Activated CD4-positive, alpha-beta T cell treated with anti-CD3 and anti-CD28 coated beads for 4 hours (primary cell): ENCODE measurements at places on chromosomes 2 and 18.
A peak's percentile ranks its signal among the peaks of the same experiment; 100 is the strongest.

GRCh38 chr2:136666-137065 lies 90.4 kb upstream of the FAM110C start:
- DNase-seq = no peak

DNA sequence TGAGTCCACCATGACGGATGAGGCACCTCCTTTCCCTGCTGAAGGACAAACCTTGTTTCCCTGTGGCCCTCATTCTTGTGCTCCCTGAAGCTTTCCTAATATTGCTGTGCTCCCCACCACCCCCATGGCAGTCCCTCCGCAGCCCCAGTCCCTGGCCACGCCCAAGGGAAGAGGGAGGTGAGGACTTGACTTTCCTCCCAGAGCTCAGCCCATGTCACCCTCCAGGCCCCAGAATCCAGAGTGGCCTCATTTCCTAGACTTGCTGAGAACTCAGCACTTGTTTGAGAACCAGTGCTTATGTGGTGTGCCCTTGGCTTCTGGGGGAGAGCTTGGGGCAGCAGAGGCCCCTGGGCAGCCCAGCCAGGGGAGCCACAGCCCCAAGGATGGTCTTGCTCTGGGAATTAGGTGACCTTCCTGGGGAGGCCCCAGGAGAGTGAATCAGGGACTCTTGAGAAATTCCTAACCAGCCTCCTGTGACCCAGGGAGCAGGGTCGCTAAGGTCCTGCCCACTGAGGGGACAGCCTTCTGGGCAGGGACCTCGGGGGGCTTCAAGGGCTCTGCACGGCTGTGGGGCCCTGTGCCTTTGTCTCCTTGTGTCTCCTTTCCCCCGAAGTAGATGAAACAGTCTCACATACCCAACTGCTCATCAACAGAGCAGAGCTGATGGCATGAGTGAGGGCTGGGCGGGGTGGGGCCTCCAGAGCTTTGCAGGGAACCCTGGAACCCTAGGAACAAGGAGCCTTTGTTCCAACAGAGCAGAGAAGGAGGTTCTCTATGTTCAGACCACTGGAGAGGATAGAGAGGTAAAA lies 27.9 kb downstream of the PSD4 start:
- DNase-seq = no peak

GRCh38 chr2:222521099-222521498 lies 96.8 kb downstream of the SGPP2 start:
- DNase-seq = no peak

DNA sequence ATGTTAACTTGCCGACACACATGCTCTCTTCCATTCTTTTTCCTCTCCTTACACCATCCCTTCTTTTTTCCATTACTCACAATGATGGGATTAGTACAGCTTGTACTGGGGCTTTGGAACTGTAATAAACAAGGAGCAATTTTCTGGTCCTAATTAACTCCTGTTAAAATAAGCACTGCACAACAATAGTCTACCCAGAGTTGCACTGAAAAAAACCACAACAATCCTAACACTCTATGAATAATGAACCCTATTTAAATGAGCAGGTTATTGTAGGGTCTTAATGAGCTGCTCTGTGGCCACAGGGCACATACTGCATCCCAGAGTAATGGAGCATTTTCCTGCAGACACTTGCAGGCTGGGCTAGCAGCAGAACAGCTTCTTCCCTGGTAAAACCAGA lies 380.3 kb downstream of the NRXN1 start:
- no peak for DNase-seq

GRCh38 chr2:54212456-54212855 lies 43.6 kb downstream of the TSPYL6 start:
- no peak for DNase-seq

DNA sequence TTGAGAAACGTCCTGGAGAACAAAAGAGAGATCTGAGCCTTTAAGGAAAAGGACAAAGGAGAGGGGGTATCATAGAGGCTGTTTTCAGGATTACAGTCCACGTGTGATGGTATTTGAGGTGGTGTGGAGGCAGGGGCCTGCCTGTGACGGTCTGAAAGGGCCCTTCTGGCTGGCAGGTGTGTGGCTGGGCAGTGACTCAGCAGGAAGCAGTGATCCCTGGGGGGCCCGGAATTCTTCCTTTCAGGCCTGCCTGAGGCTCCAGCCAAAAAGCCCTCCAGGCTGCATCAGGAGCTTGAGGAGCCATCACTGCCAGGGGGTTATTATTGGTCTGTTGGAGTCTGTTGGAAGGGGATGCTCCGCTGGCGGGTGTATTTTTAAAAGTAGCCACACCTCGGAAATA lies 97.2 kb upstream of the TMEM18 start:
- no peak for DNase-seq

DNA sequence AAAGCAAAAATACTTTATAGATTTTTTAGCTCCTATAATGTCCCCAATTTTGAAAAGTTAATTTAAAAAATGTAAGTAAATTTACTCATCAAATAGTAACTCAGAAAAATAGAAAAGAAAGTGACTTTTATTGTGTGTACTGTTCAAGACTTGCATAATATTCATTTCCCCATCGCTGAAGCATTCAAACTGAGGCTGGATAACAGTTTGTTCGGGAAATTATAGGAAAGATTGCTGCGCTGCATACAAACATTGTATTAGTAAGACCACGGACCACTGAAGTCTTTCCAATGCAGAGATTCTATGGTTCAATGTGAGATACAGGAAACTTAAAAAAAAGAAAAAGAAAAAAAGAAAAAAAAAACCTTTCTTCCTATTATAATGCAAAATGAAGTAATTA lies 10.4 kb downstream of the STK17B start:
- no peak for DNase-seq

DNA sequence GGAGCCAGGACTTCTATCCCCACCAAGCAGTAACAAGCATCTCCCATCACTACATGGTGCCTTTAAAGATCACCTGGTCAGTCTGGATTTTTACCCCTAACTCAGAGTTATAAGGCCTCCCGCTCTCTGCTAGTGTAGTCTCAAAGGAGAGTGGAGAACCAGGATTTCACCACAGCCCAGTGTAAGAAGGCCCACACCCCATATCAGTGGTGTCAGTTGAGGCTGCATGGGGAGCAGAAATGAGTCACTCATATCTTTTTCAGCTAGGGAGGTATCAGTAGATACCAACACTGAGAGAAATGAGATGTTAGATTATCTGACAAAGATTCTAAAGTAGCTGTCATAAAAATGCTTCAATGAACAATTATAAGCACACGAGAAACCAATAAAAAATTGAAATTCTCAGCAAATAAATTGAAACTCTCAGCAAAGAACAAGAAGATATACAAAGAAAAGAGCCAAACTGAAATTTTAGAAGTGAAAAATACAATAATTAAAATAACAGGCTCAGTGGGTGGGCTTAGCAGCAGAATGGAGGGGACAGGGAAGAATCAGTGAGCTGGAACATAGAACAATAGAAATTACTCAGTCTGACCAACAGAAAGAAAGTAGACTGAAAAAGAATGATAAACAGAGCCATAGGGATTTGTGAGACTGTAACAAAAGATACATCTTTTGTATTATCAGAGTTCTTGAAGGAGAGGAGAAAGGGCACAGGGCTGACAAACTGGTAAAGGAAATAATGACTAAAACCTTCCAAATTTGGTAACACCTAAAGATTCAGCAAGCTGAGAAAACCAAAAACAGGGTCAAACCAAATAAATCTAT lies 257.7 kb downstream of the ANAPC1 start:
- DNase-seq = no peak

DNA sequence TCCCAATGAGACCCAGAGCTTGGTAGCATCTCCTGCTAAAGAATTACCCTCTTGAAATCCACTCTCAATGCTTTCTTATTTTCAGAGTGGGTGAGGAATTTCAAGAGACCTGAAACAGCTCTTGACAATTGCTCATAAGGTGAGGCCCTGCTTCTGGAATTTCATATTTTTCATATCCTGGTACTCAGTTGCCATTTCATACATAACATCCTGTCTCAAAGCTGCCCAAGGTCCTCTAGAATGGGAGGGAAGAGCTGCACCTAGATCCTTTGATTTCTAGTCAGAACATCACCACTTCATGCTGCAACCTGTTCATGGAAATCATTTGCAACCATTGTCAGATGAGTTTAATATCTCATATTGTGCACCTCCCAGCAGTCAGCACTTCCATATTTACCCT lies 404.8 kb upstream of the GALNT5 start:
- no peak for DNase-seq

GRCh38 chr2:12284487-12284886 lies 432.2 kb upstream of the TRIB2 start:
- DNase-seq = no peak

GRCh38 chr2:1104364-1104763 lies 153.7 kb downstream of the SNTG2 start:
- DNase-seq = no peak

DNA sequence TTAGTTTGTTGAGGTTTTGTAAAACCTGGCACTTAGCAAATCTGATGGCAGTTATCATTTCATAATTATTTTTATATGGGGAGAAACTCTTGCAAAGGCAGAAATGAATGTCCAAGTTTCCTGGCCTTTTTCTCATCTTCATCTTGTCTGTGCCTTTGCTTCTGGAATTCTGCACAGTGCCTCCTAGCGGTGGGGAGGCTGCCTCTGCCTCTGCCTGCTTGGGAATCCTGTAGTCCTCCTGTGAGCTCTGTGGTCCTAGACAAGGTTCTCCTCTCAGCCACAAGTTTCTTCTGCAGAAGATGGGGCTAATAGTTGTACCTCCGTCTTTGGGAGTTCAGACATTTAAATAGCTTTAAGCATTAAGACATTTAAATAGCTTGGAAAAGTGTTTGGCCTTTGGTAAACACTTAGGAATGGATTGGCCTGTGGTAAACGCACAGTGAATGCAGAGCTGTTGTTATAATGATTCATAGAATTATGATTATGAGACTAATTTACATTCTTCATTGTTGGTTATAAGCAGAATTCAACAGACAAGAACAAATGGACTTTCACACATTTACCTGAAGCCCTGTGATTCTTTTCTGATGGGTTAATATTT lies 101.2 kb downstream of the ZNF236 start:
- no peak for DNase-seq

- no peak for DNase-seq
These were observed 114.5 kb upstream of the ALPP start for GRCh38 chr2:232264081-232264480.

GRCh38 chr2:15776629-15776919 lies 163.8 kb upstream of the MYCN start:
- DNase-seq = no peak

DNA sequence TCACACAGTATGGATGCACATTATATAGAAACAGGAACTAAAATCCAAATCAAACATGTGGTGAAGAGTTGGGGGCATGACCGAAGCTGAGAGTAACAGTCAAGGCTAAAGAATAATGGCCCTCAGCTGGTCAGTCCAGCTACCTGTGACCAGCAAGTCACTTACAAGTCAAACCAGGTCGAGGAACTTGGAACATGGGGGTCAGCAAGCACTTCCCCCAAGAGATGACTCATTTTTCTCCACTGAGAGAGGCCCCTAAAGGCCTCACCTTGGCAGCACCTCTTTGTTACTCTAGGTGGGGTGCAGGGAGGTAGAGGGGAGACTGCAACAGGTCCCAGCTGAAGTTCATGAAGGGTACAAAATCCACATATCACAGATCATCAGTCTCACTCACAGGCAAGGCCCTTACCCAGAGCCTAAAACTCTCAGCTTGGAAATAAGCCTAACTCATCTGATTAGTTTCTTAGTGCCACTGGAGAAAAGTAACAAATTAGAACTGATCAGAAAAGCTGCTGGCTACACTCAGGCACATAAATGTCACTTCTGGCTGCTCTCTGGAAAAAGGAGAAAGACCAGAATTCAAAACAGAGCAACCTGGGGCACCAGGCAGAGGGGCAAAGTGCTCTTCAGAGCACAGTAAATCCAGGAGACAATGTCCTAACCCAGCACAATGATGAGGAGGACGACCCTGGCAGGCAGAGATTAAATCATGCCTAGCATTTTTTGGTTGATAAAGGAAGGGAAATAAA lies 4.0 kb downstream of the SDC1 start:
- DNase-seq = no peak

- no peak for DNase-seq
These were observed 38.4 kb downstream of the PAX8 start for GRCh38 chr2:113240150-113240914.

DNA sequence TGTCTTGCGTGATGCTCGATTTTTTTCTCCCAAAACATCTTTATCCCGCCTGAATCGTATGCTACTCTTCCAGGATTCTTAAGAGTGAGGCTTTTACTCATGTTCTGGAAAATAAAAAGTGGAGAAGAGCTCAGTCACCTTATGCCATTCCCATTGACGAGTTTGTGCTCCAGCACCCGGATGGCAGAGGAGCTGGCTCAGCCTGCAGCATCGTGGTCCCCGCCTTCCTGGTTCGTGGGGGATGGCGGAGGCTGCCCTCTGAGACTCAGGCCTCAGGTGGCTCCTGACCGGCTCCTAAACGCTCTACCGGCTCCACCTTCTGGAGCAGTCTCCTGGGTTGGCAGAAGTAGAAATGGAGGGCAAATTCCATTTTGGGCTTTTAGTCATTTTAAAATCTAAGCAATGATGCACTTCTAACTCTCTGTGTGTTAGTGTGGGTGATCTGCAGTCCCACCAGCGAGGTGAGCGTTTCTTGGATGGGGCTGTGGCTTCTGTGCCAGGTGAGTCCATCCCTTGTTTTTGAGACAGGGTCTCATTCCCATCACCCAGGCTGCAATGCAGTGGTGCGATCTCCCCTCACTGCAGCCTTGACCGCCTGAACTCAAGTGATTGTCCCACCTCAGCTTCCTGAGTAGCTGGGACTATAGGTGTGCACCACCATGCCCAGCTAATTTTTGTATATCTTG lies 27.8 kb downstream of the RTP5 start:
- no peak for DNase-seq

- DNase-seq = no peak
These were observed 258.5 kb downstream of the ASXL3 start for GRCh38 chr18:33836564-33836963.

DNA sequence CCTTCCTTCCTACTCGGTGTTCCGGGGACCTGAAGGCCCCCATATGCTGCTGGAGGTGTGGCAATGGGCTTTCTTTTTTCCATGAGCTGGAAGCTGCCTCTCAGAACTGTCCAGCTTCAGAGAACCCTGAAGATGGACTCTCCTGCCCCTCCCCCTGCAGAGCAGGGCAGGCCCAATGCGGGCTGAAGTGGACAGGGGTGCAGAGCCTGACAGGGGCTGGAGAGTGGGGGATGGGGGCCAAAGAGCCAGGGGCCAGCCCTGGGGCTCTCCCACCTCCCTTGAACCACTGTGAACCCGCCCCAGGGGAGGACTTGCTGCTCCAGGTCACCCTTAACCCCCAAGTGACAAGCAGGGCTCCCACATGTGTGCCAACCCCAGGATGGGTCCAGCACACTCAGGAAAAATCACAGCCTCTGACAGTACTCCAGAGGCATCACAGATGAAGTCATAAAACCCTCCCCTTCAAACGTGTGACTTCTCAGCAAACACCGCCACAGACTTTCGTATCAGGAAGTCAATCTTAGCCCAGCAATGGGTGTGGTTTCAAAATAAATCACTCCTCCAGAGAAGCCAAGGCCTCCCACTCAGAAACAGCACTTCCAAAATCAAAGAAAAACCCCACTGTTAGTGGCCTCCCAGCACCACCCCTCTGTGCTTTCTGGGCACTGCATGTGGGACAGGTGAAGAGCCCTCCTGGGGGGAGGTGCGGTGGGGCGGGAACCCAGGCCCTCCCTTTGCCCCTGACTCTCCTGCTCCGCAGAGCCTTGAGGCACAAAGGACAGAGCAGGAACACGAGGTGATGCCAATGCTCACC lies 135.8 kb downstream of the HDAC4 start:
- peak; percentile 66 for DNase-seq

- DNase-seq = peak; percentile 56
These were observed 472 bp downstream of the SLC20A1 start for GRCh38 chr2:112646102-112646719.

- no peak for DNase-seq
These were observed 420.5 kb downstream of the NRXN1 start for GRCh38 chr2:50611351-50611871.

- DNase-seq = no peak
These were observed 1.7 kb downstream of the ATF2 start for GRCh38 chr2:175166216-175166824.
